Suppressor macrophage treated with lipopolysaccharide for 1 hour (primary cell): ENCODE measurements at places on chromosomes 12 and 14.

- DNase-seq: peak; percentile 81
Observed at GRCh38 chr12:25052196-25052913, 103.5 kb upstream of the BCAT1 start.

GRCh38 chr12:128133321-128134073 is 133.5 kb upstream of the TMEM132C start:
- no peak for DNase-seq

GRCh38 chr12:25592725-25593495 is 39.8 kb upstream of the LMNTD1 start:
- DNase-seq: no peak

- DNase-seq: no peak
Observed at GRCh38 chr12:30707613-30708342, 12.1 kb upstream of the IPO8 start.

GRCh38 chr12:91894911-91895310 is 250.7 kb downstream of the BTG1 start:
- no peak for DNase-seq

DNA sequence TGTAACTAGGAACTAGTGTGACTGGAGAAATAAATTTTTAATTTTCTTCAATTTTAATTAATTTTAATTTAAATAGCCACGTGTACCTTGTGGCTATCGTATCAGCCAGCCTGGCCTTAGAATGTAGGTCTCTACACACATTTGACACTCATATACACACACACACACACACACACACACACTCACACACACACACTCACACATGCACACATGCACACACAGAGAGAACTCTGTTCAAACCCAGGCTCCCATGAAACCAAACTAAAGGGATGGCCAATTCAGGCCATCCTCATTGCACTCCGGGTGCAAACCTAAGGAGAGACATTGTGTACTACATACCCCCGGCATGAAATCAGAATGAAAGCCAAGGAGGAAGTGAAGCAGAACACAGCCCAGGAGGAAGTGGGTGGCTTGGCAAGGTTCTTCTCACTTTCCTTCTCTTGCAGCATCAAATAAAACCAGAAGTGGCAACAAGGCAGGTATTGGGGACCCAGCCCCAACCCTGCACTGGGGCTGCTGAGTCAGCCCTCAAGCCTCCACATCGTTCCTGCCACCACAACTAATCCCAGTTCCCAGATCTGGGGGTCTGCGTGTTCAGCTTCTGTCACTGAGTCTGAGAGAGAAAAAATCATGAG is 26.2 kb upstream of the CHPT1 start:
- DNase-seq: peak; percentile 57

- DNase-seq: no peak
Observed at GRCh38 chr12:67419810-67420209, 150.7 kb downstream of the CAND1 start.

DNA sequence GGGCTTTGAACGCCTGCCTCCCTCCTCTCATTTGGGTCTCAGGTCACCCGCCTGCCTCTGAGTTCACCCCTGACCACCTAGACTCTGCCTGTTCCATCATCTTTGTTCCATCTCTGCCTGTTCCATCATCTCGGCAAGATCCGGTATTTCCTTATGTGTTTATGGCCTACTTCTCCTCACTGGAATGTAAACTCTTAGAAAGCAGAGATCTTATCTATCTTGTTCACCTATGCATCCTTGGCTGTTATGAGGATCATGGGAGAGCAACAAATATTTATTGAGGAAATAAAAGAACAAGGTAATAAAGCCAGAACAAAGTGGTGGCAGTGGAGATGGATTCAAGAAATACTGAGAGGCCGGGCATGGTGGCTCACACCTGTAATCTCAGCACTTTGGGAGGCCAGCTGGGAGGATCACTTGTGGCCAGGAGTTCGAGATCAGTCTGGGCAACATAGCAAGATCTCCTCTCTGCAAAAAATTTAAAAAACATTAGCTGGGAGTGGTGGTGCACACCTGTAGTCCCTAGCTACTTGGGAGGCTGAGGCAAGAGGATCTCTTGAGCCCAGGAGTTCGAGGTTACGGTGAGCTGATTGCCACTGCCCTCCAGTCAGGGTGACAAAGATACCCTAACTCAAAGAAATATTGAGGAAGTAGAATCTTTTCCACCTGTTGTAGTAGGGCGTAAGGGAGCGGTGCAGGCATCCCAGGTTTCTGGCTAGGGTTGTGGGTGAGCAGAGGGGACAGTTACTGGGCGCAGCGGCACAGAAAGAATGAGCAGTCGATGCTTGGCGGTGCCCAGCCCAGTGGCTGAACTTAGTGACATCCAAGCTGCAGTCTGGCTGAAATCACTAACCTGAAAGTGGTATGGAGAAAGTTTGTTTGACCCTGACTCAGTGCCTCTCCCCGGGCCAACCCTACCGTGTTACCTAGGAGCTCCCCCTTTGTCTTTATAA is 1.7 kb upstream of the KLC1 start:
- DNase-seq: no peak

DNA sequence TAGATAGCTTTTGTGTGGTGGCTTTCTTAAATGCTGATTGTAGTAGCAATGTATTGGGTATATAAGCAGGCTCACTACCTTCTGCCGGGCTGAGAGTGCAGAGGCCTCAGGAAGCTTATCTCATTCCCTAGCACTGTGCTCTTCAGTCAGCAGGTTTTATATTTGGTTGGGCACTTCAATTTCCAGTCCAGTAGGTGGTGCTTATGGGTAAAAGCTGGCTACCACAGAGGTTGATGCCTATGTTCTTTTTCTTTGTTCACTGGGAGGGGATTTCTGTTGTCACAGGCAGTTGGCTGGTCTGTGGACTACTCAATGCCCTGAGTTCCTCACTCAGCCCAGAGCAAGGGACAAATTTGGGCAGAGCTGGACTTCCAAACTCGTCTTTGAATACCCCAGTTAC is 43.0 kb upstream of the GLIPR1 start:
- DNase-seq: peak; percentile 82

DNA sequence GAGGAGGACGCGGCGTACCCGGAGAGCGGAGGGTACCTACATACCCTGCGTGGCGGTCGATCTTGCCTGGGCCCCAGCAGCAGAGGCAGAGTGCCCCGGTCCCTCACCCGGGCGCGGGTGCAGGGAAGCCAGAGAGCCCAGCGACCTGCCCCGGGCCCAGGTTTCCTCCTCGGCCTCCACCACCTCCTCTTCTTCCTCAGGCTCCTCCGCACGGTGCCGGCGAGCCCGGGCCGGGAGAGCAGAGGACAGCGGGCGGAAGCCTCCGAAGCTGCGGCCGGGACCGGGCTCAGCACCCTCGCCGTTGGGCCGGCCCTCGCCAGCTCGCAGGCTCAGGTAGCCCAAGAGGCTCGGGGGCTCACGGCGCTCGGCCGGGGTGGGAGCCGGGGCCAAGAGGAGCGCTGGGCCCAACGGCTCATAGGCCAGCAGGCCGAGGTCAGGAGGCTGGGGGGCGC is 6.6 kb downstream of the ZNF219 start:
- no peak for DNase-seq

DNA sequence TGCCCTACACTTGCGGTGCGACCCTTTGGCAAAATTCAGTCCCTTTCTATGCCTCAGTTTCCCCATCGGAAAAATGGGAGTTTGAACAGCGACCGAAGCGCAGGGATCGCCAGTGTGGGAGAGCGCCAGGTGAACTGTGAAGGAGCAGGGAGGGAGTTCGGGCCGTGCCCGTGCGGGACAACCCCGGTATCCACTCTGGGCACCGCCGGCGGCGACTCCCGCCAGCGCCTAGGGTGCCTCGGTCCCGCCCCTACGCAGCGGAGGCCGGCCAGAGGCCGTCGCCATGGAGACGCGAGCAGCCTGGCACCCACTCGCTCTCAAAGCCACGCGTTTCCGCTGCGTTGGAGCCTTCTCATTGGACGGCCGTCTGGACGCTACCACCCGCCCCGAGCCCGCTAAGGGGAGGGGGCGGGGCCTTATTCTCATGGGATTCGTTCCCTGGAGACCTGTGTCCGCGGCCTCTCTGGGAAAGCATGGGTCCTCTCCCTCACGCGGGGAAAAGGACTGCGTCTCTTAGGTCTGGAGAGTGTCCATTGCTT is 729 bp upstream of the MLEC start:
- DNase-seq: peak; percentile 99

DNA sequence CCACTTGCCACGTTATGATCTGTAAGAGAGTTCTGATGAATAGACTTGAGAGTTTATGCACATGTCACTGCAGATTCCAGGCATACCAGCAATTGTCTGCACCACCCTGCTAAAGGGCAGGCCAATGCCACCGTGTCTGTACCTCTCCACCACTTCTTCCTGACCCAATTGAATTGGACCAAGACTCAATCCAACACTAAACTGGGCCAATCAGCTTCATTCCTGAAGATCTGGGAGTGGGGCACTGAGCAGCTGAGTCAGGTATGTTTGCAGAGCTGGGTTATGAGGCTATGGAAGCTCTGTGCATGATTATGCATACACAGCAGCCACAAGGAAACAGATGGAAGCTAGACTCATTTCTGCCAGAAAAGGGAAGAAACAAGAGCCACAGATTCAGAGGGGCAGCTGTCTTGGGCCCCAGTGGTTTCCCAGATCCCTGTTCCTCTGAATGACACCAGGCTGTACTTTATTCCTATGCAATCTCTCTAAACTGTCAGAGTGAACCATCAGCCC is 28.0 kb downstream of the DAO start:
- DNase-seq: peak; percentile 87

GRCh38 chr12:41521872-41522379 is 333.8 kb downstream of the PDZRN4 start:
- peak; percentile 45 for DNase-seq

DNA sequence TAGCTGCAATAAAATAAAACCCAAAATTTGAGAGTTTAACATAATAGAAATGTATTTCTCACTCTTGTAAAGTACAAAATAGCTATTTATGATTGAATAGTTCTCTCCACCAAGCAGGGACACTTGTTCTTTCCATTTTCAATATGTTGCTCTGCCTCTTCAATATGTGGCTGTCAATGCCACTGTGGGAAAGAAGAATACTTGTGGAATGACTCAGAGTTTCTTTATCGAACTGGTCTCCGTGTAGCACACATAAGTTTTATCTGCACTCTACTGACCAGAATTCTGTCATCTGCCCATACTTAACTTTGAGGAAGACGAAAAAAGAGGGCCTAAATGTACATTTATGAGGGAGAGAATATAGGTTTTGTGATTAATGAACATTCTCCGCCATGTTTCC is 256.9 kb downstream of the ATXN7L3B start:
- DNase-seq: no peak

- peak; percentile 27 for DNase-seq
Observed at GRCh38 chr12:95002754-95003153, 743 bp downstream of the NDUFA12 start.

DNA sequence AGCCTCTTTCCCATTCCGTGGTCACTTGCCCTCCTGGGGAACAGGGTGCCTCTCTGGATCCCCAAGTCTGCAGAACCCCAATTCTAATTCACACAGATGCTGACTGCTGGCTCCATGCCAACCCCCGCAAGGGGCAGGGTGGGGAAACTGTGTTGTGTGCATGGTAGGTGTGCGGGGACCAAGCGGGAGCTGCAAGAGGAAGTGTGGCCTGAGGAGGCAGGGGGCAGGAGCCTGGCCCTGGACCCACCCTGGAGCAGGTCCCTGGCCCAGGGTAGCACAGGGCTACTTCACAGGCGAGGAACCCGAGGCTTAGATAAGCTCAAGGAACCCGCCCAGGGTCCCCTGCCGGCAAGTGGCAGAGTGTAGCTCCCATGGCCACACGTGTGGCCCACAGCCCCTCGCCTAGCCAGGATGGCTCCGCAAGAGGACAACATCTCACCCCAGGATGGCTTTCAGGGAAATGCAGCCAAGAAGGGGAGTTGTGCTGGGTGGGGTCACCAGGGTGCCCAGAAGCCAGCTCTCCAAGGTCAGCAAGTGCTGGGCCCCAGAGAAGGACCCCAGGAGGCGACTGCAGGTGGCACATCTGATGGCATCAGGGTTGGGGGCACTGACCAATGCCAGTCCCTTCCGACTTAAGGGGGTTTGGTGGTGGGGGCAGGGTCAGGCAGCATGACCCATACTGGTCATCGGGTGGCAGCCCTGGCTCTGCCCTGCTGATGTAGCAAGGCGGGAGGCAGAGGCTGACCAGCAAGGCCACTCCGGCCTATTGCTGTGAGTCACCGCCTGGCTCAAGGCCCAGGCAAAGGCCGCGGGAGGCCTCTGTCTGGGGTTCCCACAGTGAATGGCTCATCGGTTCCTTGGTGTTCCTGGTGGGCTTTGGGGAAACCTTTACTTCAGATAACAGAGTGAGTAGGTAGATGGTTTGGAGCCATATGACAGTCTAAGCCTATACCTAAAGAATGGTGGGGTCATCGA is 37.3 kb upstream of the EML1 start:
- DNase-seq: peak; percentile 39

- no peak for DNase-seq
Observed at GRCh38 chr12:69874606-69875005, 49.6 kb downstream of the MYRFL start.
